Body of pancreas (tissue), 4 donors: ENCODE measurements at places on chromosomes 4 and X. TPM values are rescaled to one million over a fixed set of nuclear protein-coding genes. Genes with fewer than 3 reads are reported as not detected.

DNA sequence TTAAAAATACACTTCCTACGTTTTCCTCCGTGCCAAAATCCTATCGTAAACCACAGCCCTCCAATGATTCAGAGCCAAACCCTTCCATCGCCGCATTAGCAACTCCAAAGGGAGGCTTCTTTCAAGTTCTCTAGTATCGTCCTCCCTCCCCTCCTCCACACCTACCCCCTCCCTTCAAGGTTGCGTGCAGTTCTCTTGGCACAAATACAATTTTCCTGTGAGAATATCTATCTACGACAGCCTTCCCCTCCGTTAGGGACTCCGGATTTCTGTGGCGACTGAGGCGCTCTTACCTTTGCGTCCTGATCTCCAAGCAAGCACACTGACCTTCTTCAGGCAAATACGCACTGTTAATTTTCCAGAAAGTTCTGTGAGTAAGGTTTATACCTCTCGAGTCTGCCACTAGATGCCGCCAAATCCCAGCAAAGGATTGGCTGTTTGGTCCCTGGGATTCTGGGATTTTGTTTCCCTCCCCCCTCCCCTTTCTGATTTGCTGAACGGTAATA lies 1.2 kb upstream of the MORF4L2 start:
- DNase-seq, result peak; percentile 69

DNA sequence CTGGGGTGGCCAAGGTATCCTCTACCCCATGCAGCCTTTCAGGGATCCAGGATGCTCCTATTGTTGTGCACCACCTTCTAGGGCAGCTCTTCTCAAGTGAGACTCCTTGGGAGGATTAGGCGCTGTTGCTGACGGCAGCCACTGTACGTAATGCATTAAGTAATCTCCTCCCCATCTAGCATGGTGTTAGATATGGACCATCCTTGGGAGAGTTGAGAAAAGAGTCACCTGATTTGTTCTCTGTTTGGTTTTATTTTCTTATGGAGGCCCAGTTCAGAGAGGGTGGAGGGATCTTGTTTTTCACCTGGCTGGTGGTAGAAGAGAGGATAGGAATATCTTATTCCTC lies 46.4 kb downstream of the GYG2 start:
- DNase-seq, result no peak

EDNRA gene
- 1.3 TPM for total RNA-seq

DNA sequence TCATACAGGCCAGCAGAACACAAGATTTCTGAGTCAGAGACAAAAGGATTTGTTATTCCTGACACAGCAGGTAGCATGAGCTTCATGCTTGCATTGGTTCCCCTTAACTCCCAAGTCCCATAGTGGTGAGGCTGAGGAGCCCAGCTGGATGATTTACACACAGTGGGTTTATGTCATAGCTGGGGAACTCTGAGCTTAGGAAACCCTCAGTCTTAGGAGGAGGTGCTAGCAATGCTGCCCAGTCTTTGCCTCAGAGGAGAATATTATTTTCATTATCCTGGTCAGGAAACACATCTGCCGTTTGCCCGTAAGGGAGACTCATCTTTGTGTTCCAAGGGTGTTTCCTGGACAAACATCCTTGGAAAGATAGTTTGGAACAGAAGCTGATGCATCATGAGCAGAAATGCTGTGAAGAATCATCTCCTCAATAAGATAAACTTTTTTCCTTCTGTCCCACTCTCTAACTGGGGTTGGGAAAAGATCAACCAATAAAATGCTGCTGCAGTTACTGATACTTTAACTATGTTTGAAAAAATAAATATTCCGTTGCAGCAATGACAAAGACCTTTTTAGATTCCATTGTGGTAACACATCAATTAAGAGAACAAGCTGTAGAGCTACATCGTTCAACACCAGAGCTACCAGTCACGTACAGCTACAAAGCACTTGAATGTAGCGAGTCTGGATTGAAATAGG lies 146.8 kb downstream of the DCLK2 start:
- DNase-seq, result no peak

DNA sequence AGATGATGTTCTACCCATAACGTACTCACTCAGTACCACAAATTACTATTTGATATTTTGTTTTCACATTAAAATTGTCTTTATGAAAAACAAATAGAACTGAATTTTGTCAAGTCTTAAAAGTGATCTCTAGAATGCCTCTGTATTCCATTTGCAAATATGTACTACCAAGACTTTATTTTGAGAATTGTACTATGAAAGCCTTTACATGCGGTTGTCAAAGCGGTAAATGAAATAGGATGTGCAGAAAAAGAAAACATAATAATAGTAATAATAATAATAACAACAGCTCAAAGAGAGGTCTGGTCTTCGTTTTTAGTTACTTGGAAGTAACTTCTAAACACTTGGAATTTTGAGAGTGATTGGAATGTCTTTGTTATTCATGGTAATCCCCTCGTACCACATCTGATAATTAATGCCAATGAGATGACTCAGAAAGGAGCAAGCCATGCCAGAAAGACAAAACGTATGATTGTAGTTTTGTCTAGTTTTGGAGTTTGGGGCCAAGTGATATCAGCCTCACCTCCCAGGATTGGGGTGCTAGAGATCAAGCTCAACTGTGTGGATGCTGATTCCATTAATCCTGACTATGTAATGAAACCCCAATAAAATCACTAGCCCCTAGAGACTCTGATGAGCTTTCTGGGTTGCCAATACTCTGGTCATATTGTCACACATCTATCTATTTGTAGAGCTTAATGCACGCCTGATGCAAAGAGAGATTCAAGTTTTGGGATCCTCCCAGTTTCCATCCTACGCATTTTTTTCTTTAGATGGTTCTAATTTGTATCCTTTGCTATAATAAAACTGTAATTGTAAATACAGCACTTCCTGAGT lies 20.2 kb upstream of the CTSO start:
- DNase-seq, result no peak

GRCh38 chr4:36310793-36311192 lies 29.4 kb downstream of the DTHD1 start:
- no peak for DNase-seq

TENM3 gene
- 2.3 TPM for total RNA-seq

FRAS1 gene
- total RNA-seq, result 22.6 TPM

- no peak for DNase-seq
Measured at GRCh38 chrX:150409964-150410363, 46.8 kb downstream of the MAMLD1 start.

DNA sequence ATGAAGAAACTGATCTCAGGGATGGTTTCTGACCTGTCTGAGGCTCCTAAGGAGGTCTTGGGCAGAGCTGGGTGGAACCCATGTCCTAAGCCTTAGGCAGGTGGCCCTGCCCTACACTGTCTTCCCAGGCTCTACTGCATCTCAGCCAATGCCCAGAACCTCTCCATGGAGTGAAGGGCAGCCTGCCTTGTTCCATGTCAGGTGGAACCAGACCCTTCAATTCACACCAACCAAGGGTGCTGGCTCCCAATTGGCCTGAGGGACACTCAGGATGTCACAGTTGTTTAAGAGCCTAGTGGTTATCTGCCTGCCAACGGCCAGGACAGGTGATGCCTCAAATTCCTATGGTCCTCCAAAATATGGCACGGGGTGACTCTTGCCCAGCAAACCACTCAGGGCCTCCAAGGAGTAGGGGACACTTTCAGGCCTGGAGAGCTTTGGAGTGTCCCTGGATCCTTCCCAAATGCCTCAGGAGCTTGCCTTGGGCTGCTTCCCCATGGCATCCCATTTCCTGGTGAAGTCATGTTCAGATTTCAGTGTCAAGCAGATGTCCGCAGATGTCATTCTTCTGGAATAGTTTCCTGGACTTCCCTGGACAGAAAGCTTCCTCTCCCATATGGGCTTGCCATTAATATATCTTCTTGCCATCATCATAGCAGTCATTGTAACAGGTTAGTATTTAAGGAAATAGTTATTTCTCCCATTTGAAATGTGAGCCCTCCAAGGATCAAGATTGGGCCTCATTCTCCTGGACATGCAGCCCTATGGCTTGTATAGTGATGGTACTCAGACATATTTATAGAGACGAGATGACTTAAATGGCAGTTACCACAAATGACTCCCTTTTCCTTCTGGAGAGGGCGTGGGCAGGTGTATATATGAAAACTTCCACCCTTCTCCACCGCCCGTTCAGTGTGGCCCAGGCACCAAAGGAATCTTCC lies 67.1 kb downstream of the MED28 start:
- DNase-seq, result no peak

CLDN34 gene
- not detected for total RNA-seq

GRCh38 chrX:14411326-14411725 lies 118.0 kb upstream of the GLRA2 start:
- DNase-seq, result no peak

DNA sequence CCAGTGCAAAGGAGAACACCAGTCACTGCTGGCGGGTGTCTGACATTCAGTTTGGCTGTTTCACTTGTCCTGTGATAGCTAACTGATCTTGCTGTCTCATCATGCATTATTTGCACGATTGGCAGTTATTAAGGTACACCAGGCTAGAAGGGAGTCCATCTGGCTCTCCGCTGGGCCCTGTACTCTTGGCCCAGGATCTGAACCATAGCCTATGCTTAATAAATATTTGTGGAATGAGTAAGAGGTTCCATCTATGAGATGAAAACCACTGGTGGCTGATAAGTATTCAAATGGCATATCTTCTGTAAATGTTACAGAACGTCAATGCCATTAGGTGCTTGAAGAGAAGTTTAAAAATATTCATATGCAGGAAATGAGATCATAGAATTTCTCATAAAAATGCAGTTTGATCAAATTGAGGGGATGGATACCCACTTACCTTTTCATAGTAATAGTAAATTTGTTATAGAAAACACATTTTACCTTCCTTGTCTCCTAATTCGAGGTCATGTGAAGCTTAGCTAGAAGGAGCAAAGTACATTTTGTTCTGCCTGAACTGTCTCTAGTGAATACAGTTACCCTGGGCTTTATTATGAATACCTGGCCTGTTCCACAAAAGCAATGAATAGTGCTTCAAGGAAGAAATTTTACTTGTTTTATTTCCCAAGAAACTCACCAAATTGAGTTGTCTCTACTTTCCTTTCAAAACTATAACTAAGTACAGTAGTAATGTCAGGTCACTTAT lies 213.5 kb downstream of the CBR4 start:
- DNase-seq, result no peak

GYPB gene
- total RNA-seq, result not detected

KLF8 gene
- 2.9 TPM for total RNA-seq

NLRP2B gene
- total RNA-seq, result not detected

DNA sequence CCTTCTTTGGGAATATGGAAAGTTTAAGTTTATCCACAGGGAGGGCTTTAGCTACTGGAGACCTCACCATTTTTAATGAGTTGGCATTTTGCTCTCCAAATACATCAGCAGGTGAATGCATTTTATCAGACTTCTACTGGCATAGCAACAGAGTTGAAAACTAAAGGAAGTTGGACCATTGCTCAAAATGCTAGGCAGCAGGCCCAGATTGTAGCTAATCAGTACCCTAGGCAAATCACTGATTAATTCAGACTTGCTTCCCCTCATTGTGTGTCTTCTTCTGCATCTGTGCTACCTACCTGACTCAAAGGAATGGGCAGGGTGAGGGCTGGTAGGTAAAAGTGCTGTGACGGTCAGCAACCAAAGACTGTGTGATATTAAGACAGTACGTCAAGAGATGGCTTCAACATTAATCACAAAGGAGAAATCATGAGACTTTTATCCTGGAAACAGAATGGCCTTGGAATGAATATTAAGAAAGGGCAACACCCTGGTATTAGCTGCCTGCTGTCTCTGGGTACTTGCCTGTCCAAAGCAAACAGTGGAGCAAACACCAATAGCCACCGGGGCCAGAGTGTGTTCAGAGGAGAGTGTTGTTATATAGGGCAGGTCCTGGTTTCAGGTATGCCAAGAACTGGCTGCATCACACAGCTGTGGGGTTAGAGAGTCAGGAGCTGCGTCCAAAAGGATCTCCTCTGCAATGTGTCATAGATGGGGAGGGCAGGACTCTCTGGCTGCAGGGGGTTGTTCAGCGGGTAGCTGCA lies 17.1 kb upstream of the SMIM20 start:
- DNase-seq, result peak; percentile 32

CYLC1 gene
- total RNA-seq, result not detected

DNA sequence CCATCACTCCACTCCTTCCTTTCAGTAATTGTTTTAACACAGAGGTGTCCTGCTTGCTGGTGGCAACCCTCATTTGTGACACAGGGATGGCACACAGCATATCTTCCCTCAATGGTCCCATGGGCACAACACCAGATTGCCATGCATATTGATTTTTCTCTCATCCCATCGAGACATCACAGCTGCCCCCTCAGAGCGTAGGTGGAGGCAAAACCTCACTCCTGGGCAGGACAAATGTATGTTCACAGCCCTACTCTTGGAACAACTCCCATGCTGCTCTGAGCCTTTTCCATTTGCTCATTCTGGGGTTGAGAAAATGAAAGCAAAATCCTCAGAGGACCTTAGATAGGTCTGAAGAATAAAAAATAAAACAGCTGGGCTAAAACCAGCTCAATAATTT lies 172.2 kb downstream of the GABRB1 start:
- DNase-seq, result no peak

DNA sequence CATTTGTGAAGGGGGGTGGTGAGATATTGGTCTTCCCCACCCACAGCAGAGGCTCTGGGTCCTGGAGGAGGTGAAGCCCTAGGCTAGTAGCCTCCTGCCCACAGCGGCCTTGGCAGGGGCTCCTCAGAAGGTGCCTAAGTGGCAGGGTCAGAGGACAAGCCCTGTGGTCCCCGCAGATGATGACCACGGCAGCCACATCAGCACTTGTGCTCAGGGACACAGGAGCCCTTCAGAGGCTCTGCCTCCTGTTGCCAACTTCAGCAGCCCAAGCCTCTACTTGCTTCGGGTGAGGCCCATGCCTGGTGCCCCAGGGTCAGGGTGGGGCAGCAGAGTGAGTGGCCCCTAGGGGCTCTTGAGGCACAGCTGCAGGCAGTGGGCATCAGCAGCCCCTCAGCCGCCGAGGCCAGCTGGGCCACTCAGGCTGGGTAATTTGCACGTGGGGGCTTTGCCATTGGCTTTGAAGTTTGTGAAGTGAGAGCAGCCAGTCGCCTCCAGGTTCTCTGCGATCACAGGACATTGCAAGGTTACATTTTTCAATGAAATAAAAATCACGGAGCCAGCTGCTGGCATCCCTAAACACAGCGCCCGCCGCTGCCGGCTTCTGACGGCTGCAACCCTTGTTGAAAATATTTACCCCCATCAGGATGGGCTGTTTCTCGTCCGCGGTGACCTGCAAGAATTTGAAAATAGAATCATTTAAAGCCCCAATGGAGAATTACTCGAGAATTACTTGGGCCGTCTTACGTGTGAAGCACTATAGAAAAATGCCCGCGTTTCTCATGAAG lies 108.5 kb downstream of the HMX1 start:
- DNase-seq, result no peak

DNA sequence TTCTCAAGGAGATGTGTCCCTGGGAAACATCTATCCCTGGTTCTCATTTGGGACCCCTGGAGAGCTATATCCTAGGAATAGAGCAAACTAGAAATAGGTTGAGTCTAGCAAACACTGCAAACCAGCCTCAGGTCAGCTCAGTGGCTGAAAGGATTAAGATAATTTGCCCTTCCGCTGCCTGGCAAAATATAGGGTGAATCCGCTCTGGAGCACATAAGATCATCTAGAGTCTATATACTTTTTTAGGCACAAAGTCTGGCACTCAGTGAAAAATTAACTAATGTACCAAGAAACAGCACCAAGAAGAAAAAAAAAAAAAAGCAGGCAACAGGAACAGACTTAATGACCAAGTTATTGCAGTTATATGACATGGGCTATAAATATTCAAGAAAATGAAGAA lies 7.3 kb upstream of the GUCY2F start:
- DNase-seq, result no peak

RAB39B gene
- not detected for total RNA-seq

IL3RA gene
- 1.3 TPM for total RNA-seq

AFF2 gene
- 2.1 TPM for total RNA-seq

- no peak for DNase-seq
Measured at GRCh38 chr4:82090717-82091116, 283.1 kb downstream of the HNRNPD start.
